Right ventricle myocardium inferior (tissue), 1 donor: ENCODE measurements at places on chromosomes 5 and 9.

DNA sequence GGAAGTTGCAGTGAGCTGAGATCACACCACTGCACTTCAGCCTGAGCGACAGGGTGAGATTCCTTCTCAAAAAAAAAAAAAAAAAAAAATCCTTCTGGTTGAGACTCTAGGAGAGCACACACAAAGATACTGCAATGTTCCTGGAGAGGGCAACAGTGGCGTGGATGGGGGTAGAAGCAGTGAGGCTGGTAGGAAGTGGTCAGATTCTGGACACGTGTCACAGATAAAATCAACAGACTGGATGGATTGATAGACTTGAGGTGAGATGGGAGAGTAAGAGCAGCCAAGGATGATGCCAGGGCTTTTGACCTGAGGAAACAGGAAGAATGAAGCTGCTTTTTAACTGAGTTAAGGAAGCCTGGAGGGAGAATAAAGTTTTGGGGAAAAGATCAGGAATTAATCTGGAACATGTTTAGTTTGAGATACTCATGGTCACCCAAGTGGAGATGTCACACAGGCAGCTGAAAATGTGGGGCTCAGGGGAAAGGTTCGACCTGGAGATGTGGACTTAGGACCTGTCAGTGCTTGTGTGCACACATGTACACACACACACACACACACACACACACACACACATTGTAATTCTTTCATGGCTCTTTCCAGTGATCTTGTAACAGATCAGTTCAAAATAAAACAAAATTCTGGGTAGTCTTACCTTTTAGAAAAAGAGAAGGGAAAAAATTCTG lies 88.1 kb downstream of the FANCC start:
- DNase-seq: no peak

GRCh38 chr5:94239266-94239665 lies 379.1 kb downstream of the KIAA0825 start:
- DNase-seq: no peak

GRCh38 chr5:59317023-59317773 lies 576.3 kb downstream of the PDE4D start:
- no peak for DNase-seq

DNA sequence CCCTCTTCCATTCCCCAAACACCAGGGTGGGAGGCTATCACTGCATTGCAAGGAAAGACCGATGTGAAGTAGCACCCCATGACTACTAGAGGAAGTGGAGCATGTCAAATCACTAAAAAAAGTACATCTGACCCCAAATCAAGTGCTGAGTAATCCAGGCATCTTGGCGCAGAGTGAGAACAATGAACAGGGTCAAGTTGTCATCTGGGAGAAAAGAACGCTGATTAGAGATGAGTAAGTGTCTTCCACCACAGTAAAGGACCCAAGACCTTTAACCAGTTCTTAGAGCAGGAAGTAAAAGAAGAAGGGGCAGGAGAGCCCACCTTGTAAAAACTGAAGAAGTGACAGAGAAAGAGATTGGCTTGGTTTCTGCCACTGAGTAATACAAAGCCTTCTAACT lies 75.0 kb upstream of the RAD23B start:
- DNase-seq: no peak
